ENCODE measurements at places on chromosomes 4 and X.

DNA sequence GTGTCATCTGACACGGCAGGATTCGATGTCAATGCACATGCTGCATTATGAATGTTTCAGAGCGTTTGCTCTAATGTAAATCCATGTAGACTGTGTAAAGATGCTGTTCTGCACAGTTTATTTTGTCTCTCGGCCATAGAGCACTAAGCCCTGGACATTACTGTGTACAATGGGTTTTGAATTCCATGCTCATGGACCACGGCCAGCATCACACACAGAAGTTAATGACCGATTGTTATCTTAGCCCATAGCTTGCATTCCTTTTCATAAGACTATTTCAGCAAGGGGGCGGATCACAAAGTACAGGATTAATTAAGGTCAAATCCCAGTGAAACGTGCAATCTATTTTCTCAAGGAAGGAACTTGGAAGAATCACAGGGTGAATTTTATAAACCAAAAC, 286.1 kb upstream of the TENM3 start:
- DNase-seq: no peak

DNA sequence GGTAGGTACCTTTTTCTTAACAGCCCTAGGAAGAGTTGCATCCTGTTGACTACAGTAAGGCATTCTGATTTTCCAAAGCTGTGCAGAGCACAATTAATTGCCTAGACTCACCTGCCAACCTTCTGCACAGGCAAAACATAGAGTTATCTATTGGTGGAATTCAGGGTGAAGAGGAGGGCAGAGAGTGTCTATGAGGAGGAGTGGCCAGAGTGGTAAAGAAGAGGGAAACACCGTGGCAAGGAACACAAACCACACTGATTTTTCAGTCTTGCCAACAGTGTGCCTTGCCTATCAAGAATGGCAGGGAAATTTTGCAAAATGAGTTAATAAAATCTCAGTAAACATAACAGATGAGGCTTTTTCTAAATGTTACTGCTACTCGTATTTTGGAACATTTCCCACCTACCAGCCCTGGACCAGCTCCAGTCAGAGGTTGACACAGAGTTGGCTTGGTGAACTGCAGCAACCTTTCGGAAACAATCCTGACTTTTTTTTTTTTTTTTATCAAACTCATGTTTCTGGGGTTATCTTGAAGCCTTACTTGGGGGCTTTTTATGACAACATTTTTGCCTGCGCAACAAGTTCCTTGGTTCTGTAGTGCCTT, 67.9 kb upstream of the CAPN6 start:
- no peak for DNase-seq

DNA sequence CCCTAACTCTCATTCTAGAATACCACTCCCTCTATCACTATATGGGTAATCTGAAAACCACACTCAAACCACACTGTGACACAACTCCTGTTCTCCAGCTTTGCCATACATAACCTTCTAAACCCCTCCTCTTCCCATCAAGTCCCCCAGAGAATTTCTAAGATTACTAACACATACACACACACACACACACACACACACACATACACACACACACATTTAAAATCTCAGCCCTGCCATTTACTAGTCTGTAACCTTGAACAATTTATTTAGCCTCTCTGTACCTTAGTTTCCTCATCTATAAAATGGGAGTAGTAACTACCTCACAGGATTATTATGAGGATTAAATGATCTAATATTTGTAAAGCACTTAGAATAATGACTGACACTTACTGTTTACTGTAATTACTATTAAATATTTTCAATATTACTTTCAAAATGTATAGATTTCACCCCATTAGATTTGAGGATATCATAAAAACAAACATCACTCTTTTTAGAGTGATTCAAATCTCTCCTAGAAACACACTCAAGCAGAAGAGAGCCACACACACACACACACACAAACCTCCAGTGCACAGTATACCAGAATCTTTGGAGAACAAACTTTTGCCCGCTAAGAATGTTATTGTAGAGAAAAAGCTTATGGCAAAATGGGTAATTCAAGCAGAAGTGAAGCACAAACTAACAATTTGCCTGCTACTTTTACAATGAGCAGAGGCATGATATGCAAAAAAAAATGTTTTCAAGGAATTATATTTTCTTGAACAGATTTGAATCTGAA, 3.8 kb downstream of the ANKRD50 start:
- no peak for DNase-seq

- no peak for DNase-seq
Measured at GRCh38 chr4:157819693-157820464, 352.9 kb downstream of the GASK1B start.

GRCh38 chrX:47690175-47690574, 31.2 kb upstream of the UXT start:
- no peak for DNase-seq

All from NCI-H1105 (cell line).